ENCODE measurements at places on chromosomes 12 and 14.
A peak's percentile ranks its signal among the peaks of the same experiment; 100 is the strongest.

- DNase-seq: no peak
These were observed 266.1 kb upstream of the LRIG3 start for GRCh38 chr12:59186451-59186850.

- DNase-seq: no peak
These were observed 50.1 kb downstream of the CCDC88C start for GRCh38 chr14:91367173-91368171.

DNA sequence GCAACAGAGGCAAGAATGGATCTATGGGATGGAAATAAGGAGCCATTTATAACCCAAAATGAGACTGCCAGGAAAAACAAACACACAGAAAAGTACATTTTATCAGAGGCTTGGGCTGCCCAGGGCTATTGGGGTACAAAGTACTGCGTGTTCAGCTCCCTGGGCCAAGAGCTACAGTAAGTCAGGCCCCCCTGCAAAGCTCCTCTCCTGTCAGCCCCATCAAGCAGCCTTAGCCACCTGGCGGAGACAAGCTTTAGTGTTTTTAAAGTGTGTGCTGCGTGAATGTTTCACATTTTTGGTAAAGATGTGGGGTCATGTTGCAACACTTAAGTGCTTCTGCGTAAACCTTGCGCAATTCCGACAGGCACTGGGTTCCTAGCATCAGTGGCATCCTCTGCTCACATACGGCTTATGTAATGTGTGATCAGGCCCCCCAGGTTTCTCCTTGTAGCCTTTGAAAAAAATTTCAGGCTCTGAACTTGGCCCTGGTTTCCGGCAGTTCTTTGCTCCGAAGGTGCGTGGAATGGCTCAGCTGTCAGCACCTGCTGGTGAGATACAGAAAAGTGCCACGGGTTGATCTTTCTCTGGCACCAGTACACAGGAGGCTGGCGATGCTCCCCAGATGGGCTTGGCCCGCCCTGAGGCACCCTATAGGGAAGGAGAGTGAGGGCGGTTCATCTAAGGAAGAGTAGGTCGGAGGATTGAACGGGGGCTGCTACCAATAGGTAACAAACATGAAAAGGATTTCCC lies 198.7 kb upstream of the EEA1 start:
- peak; percentile 67 for DNase-seq

- peak; percentile 64 for DNase-seq
These were observed 74.3 kb downstream of the TRHDE start for GRCh38 chr12:72346363-72346944.

- no peak for DNase-seq
These were observed 503 bp downstream of the HOXC12 start for GRCh38 chr12:53955036-53955775.

DNA sequence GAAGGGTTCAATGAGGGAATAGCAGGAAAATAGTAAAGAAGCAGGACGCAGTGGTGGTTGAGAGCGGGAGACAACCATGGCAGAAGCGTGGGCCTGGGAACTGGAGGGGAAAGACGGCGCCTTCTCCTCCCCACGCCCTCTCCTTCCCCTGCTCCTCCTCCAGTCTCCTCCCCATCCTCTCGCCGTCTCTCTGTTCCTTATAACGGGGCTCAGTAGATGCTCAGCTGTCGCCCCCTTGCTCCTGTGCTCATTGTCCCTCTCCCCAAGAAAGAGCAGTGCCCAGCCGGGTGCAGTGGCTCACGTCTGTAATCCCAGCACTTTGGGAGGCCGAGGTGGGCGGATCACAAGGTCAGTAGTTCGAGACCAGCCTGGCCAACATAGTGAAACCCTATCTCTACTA lies 142.0 kb downstream of the BCL11B start:
- no peak for DNase-seq

DNA sequence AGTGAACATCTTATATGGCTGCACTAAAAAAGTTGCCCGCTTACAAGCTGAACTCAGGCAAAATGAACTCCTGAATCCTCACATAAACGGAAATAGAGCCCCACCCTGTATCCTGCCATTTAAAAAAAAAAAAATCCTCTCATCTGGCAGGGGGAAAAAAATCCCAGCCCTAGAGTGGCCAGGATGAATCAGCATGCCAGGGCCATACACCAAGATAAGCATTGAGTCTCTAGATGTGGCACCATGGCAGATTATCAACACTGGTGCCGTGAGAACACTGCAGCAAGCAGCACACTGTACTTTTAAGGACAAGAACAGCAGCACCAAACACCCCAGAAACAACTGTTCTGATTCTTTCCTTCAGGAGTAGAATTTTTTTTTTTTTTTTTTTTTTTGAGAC lies 65.5 kb downstream of the RASSF3 start:
- no peak for DNase-seq

DNA sequence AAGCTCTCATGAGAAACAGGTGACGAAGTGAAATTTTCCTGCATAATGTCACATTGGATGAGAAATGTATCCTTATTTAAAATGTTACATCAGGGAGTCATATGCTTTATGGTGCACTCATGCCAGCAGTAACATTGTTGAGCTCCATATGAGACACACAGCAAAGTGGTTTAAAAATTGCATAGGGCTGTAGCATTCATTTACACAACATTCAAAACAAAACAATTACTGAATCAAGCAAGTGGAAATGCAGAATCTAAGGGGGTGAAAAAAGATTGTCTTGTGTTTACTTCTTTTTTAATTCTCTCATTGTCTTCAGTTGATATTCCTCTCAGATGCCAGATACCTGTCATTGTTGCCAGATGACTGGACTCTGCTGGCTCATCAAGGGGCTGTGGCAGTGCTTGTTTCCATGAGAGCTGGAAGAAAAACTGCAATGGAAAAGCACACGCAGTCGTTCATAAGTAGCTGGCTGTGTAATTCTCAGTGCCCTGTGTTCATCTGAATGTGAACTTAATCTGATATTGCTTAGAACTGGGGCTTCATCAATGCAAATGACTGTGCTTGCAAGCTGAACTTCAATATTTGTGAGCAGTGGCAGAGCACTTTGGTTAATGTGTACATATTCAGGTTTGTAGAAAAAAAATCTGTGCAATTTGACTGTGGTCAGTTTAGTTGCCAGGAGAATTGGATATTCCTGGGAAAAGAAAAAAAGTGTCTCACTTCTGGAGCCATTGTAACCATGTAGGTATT lies 305.6 kb downstream of the RAD51B start:
- no peak for DNase-seq

- no peak for DNase-seq
These were observed 25.2 kb downstream of the DAAM1 start for GRCh38 chr14:59213368-59214315.

GRCh38 chr14:96944297-96944696 lies 147.1 kb downstream of the VRK1 start:
- no peak for DNase-seq

- no peak for DNase-seq
These were observed 342.7 kb downstream of the CACNA1C start for GRCh38 chr12:2395354-2395977.

GRCh38 chr12:115866909-115867525 lies 410.5 kb downstream of the MED13L start:
- no peak for DNase-seq

DNA sequence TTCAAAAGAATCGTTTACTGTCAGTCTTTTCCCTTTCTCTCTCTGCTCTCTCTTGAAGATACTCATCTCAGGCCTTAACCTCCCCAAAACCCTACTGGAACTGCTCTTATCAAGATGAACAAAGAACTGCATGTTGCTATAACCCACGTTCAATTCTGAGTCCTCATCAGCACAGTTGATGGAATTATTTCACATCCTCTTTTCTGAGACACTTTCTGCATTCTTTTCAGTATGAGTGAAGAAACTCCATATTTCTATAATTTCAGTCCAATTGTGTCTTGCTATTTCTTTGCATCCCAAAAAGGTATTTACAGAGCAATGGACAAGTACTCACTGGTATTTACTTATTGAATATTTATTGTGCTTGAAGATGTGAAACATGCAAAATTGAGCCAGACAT lies 160.1 kb upstream of the CPNE8 start:
- DNase-seq: no peak

DNA sequence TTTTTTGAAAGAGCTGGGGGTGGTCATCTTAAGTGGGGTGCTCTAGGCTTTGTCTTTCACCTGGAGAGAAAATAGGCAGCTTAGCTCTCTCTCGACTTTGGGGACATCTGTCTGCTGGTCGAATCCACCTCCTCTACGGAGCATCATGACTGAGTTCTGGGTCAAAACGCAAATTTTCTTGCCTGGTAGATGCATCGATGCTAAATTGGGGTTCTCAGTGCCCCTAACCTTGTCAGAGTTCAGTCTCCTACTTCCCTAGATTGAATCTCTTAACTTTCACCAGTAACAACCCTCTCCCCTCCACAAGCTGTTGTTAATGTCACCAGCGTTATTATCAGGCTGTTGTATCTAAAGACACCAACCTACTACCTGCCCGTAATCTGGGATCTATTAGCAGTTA lies 682 bp downstream of the FLRT2 start:
- no peak for DNase-seq

DNA sequence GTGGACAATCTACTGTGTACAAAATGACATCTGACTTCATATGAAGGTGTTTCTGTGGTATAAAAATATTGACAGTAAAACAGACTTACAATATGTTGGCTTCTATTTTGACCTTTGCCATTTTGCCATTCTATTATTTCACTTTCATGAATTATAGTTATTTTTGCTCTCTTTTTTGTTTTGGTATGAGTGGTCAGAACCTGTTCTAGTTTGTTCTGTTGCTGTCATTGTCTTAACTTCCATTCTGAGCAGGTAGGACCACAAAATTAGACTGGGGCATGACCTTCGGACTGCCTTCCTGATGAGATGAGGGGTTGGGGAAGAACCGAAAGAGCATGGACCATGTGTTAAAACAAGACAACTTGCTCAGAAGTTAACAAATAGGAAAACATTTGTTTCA lies 36.5 kb upstream of the IFNG-AS1 start:
- DNase-seq: no peak

DNA sequence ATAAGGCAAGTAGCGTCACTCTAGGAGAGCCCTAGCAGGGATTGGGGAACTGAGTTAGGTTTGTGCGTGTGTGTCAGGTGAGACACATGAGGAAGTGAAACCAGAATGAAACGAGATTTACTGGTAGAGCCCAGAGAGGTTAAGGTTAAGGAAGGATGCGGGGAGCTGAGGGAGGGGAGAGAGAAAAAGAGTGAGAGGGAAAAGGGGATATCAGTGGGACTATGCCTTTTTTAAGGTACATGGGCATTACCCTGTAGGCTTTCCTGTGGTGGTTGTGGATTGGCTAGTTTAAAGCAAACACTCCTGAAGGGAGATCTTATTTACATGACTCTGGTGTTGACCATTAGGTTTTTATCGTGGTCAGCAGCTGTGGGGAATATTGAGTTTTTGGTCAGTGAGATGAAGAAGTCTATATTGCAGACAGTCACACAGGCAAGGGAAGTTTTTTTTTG lies 13.9 kb downstream of the ZDHHC17 start:
- DNase-seq: no peak

DNA sequence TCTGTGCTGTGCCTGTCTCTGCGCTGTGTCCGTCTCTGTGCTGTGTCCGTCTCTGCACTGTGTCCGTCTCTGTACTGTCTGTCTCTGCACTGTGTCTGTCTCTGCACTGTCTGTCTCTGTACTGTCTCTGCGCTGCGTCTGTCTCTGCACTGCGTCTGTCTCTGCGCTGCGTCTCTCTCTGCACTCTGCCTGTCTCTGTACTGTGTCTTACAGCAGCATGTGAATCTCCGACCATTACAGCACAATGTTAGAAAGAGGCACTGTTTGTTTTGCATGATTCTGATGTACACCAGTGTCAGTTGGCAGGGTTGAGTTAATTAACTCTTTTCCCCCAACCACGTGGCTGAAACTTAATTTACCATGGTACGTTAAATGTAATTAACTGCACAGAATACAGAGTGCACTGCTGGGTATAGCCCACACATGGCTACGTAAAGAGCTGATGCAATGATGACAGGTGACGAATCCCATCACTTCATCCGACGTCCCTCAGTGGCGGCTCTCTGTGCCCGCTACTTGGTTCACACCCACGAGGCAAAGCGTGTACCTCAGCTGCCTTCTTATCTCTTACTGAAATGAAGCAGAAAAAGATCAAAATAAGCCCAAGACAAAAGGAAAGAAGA lies 127.7 kb upstream of the SFSWAP start:
- DNase-seq: no peak

GRCh38 chr12:116856729-116857128 lies 24.5 kb downstream of the HRK start:
- DNase-seq: no peak

GRCh38 chr12:104510873-104511440 lies 54.2 kb downstream of the CHST11 start:
- no peak for DNase-seq

GRCh38 chr12:21509768-21510167 lies 8.2 kb downstream of the GOLT1B start:
- DNase-seq: no peak

GRCh38 chr14:35944847-35945246 lies 118.7 kb downstream of the BRMS1L start:
- DNase-seq: no peak

DNA sequence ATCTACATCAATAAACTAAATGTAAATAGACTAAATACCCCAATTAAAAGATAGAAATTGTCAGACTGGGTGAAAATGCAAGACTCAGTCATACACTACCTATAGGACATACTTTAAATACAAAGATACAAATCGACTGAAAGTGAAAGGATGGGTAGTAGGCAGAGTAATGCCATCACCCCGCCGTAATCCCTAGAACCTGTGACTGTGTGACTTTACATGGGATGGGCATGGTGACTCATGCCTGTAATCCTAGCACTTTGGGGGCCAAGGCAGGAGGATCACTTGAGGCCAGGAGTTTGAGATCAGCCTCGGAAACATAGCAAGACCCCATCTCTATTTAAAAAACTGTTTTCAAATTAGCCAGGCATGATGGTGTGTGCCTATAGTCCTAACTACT lies 2.6 kb upstream of the EVL start:
- no peak for DNase-seq

DNA sequence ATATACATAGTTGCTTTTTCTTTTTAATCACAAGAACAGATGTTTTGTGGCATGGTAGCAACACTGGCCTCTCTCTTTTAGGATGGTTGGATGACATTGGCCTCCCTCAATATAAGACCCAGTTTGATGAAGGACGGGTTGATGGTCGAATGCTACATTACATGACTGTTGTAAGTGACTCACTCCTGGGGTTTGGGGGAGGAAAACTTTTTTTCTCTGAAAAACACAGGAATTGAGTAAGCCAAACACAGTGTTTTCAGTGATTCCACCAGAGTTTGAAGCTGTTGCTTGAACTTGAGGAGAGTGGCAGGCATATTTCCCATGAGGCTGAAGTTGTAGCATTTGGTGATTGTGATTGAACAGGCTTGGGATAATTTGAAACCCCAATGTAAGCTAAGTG lies 13.7 kb upstream of the REP15 start:
- no peak for DNase-seq

- DNase-seq: no peak
These were observed 419.0 kb upstream of the FBXO33 start for GRCh38 chr14:39851202-39851601.

GRCh38 chr12:51021694-51022093 lies 4.5 kb downstream of the SLC11A2 start:
- no peak for DNase-seq

Data from right forelimb (tissue), 1 donor.